ENCODE measurements at places on chromosomes 1 and 21.

DNA sequence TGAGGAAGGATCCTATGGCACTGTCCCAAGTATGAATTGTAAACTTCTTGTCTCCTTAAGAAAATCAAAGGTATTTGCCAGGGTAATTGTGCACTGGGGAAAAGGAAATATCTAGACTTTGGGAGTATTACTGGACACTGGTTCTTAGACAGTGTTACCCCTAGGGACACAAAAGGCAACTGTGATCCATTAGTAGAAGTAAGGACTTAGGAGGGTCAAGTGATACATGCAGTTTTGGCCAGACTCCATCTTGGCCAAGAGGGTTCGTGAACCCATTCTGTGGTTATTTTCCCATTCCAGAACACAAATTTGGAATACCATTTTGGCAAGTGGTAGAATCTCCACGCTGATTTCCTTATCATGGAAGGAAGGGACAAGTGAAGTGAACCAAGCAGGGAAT is 98.1 kb downstream of the TM2D1 start:
- DNase-seq: no peak

DNA sequence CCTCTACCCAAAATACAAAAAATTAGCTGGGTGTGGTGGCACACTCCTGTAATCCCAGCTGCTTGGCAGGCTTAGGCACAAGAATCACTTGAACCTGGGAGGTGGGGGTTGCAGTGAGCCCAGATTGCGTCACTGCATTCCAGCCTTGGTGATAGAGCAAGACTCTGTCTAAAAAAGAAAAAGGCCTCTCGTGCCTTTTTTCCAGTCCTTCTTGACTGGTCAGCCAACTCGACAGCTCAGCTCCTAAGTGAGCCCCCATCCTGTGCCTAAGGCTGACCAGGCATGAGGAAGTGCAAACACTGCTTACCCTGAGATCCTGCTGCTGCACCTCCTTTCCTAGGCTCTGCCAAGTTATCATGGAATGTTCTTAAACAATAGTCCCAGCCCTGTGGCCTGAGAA is 10.1 kb upstream of the PROK1 start:
- no peak for DNase-seq

DNA sequence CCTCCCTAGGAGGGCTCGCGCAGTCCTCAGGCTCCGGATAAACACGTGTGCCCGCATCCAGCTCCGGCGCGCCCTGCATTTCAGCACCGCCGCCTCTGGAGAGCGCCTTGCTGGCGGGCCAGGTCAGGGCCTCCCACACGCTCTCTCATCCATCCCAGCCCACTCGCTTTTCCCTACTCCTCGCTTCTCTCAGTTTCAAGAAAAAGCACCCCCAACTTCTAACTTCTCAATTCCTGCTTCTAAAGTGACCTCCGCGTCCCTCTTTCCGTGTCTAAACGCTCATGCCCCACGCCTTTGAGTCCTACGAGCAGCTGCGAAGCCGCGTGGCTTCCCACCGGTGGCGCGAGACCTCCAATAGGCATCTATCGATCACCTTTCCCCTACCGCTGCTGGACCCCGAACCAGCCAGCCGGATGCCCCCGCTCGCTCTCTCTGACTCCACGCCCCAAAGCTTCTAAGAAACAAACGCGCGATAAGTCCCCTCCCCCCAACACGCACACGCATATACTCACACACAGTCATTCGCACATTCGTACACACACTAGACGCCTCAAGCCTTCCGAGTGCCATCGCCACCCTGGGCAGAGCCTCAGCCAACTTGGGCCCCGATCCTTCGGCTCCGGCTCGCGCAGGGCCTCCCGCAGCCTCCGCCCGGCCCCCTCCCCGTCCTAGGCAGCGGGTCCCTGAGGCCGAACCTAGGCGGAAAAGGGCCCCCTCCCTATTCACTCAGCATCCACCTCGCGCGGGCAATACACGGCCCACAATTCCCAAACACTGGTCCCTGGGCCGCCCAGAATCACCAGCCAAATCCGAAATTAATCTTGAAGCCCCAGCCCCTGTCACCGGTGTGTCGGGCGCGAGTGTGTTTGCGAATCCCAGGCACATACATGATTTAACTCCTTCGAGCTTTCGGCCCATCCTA is 1.1 kb downstream of the NMNAT2 start:
- DNase-seq: peak; percentile 18

GRCh38 chr1:31663622-31664452 is 19.2 kb upstream of the PEF1 start:
- DNase-seq: no peak

DNA sequence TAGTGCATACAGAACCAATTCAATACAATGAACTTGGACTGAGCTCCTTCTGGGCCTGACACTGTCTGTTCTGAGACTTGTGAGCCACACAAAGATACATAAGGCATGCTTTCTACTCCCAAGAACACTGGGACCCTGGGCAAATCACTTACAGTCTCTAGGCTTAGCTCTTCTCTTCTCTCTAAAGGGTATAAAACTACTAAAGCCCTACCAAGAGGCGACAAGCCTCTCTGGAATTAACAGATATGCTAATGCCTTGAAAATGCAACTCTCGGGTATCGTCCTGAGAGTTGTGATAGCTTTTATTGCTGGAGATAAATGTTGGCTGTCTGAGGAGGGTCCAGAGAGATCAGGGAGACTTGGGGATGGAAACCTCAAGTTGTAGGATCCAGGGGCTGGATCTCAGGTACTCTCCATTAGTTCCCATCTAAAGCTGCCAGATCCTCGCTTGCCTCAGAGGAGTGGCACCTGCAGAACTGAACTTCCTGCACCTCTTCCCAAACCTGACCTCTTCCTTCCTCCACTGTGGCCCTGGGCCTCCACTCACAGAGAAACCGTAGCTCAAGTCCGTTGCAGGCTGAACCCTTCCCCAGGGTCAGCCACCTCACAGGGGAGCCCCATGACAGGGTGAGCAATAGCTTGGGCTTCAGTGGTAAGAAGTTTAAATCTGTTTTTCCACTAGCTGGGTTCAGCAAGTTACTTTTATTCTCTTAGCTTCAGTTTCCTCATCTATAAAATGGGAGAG is 11.5 kb upstream of the CFAP45 start:
- no peak for DNase-seq

GRCh38 chr1:43606624-43607023 is 43.3 kb upstream of the KDM4A start:
- DNase-seq: no peak

DNA sequence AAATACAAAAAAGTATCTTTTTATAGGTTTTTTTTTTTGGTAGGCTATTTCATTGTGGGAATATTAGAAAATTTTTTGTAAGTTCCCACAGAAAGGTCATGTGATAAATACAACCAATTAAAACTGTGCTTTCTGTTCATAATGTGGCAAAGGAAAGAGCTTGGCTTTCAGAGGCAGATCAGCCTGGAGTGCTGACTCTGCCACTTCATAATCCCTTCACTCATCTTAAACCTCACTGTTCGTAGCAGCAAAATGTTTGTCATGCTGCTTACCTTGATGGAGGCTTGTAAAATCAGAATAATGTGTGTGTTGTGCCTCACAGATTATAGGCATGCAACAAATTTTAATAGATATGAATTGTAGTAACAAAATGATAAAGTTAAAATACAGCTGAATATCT is 176.8 kb downstream of the ZP4 start:
- no peak for DNase-seq
